ENCODE measurements at places on chromosomes 16 and 17. TPM values are rescaled to one million over a fixed set of nuclear protein-coding genes. Genes with fewer than 3 reads are reported as not detected.

DNA sequence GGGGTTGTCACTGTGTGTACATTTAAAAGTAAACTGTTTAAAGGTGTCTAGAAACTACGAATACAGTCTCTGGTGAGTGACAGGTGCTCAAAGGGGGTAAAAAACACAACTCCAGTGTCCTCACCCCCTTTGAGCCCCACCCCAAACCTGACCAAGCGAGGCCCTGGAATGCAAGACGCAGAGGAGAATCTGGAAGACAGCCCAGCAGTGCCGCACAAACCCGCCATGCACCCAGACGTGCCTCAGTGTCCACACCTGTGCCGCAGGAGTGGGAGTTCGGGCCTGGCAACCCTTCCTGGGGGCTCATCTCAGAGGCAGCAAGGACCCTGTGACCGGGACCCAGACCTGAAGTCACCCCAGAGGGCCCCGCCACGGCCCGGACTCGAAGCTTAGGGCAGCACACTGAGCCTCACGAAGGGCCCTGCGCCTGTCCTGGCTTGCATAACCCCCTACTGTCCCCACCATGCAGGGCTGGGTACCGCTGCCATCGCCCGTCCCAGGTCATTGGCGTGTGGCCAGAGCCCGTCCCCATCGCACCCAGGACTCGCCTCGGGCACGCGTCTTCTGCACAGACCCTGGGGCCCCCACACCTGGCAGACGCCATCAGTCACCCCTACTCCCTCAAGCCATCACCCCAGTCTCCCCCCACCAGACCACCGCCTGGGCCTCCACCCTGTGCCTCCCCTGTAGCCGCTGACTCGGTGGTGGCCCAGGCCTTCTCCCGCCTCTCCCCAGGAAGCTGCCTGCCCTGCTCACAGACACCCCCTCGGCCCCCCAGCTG, 33.0 kb upstream of the ZC3H18 start:
- DNase-seq = no peak

SPIRE2 gene
- 0.08 TPM for total RNA-seq

GRCh38 chr17:43327421-43327820, 71.4 kb upstream of the ARL4D start:
- no peak for DNase-seq

DNA sequence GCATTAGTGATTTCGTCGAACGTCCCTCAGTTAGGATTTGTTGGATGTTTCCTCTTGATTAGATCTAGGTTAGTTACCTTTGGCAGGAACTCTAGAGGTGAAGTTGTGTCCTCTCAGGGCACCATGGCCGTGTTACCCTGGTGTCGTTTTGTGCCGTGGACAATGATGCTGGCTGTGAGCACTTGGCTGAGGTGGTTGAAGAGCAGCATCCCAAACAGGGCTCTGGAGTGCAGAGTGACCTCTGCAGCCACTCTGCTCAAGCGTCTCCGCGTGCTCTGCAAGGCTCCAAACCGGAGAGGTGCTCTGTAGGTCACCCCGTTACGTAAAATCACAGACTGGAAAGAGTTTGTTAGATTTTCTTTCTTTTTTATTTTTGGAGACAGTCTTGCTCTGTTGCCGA, 33.0 kb downstream of the FOXK2 start:
- DNase-seq = no peak

DNA sequence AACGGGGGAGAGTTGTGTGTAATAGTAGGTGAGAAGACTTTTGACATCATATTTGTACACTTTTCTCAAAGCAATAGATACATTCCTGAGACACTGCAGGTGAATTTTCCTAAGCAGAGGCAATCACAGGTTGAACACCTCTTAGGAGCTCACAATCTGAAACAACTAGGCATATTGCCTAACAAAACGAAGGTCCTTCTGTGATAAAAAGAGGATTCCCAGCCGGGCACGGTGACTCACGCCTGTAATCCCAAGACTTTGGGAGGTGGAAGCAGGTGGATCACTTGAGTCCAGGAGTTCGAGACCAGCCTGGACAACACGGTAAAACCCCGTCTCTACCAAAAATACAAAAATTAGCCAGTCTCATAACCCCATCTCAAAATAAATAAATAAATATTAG, 17.4 kb downstream of the NXN start:
- no peak for DNase-seq

Measured in activated CD8-positive, alpha-beta T cell treated with anti-CD3 and anti-CD28 coated beads, Interleukin-2, amount 10 ng/mL, durations not matched to agents 7 days and 5 days (primary cell).